NCI-H2227 treated with DMSO at 0.1 percent for 48 hours (cell line): ENCODE measurements at places on chromosomes 12 and 14.

DNA sequence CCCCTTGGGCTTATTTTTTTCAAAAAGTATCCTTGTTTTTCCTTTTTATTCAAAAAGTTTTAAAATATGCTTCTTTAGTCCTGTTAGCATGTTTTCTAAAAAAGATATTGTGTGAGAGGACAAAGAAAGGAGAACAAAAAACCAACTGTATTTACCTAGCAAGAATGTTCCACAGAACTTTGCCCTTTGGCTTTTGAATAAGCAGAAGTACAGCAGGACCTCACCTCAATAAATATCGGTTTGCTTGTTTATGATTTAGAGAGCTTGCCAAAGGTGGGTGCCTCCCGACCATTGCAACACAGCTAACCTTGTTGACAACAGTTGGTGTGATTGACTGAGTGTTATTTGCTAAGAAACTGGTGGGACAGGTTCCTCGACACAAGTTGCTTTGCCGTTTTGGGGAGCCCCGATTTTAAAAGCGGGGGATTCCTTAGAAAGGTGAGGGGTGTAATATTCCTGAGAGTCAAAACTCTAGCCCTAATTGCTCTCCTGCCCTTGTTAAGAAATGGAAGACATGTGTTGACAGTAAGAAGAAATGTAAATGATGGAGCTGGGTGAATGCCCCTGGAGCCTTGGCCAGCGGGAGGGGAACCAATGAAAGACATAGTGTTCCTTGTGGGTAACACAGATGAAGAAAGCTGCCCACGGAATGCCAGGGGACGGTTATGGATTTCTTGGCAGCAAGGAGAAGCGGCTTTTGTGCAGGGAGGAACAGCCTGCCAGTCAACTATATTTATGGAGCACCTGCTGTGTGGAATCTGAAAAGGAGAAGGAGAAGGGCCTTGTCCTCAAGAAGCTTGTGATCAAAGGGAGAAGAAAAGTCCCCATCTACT, 13.7 kb downstream of the MYBPC1 start:
- DNase-seq = no peak

GRCh38 chr14:47935332-47935731, 259.9 kb upstream of the MDGA2 start:
- DNase-seq = no peak

GRCh38 chr14:62674563-62675237, 370.6 kb downstream of the KCNH5 start:
- DNase-seq = no peak

- no peak for DNase-seq
These were observed 2.0 kb downstream of the TMTC1 start for GRCh38 chr12:29781705-29782266.

DNA sequence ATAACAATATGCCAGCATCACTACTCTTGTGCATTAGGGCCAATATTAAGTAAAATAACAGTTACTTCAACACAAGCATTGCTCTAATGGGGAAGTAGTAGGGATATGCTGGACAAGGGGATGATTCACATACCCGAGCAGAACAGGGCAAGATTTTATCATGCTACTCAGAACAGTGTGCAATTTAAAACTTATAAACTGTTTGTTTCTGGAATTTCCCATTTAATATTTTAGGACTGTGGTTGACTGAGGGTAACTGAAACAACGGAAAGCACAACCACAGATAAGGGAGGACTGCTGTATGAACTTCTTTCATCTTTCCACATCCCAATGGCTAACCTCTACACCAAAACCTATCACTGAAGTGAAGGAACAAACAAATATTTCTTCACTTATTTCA, 36.8 kb downstream of the SARNP start:
- DNase-seq = no peak

DNA sequence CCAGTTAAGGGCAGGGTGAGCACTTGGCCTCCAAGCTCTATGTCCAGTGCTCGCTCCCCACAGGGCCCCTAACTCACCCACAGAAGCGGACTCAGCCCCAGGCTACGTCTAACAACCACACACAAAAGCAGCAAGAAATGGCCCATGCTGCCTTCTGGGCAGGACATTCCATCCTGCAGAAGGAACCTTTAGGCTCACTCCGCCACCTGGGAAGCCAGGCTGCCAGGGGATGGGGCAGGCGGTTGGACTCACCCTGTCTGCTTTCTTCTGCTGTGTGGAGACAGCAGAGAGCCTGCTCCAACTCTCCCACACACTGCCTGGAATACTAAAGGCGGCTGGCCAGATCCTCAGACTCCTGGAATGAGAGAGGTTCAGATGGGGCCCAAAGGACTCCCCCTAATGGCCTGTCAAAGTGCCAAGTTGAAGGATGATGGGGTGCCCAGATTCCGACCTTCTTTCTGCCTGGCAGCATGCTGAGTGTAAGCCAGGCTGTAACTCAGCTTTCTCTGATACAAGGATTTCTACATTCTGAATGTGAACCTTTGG, 27.7 kb upstream of the BLTP3B start:
- DNase-seq = no peak
